ENCODE measurements at places on chromosomes 11 and 22. TPM values are rescaled to one million over a fixed set of nuclear protein-coding genes. Genes with fewer than 3 reads are reported as not detected.

TSSK2 gene
- not detected for total RNA-seq

VSIG2 gene
- total RNA-seq = not detected

DNA sequence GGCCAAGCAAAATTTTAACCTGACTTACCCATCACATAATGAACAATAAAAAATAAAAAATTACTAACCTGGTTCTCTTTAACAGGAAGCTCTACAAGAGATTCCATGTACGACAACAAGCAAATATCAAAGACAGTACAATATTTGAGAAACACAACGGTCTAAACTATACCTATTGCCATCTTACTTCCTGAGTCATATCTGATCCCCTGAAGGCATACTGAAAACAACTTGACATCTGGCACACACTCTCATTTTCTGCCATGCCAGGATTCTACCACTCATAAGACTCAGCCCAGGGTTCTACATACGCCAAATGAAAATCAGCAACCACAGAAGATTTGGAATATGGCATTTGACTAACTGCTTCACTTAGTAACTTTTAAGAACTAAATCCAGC lies 13.8 kb downstream of the DENND5A start:
- DNase-seq = no peak

GRCh38 chr11:76588455-76589325 lies 81.9 kb downstream of the LRRC32 start:
- peak; percentile 91 for DNase-seq

MS4A6A gene
- total RNA-seq = 0.63 TPM

GRCh38 chr11:123561431-123561800 lies 93.0 kb downstream of the SCN3B start:
- DNase-seq = no peak

GRCh38 chr11:116439361-116439677 lies 333.5 kb downstream of the BUD13 start:
- no peak for DNase-seq

DNA sequence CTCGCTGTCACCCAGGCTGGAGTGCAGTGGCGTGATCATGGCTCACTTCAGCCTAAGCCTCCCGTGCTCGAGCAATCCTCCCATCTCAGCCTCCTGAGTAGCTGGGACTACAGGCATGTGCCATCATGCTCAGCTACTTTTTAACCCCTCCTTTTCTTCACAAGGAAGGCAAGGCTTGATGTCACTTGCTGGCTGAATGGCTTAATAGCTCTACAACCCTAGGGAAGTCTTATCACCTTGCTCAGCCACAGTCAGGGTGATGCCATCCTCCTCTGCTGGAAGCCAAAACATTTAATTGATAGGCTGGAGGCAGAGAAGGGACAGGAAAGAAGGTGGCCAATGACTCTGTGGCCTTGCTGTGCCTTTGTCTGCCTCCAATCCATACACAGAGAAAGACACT lies 131.9 kb downstream of the MED15 start:
- DNase-seq = no peak

- no peak for DNase-seq
Measured at GRCh38 chr11:42344204-42344792, 884.8 kb upstream of the LRRC4C start.

- DNase-seq = no peak
Measured at GRCh38 chr11:46338636-46338987, 8.7 kb upstream of the DGKZ start.

Data from dermis microvascular lymphatic vessel endothelial cell (primary cell).